ENCODE measurements at places on chromosomes 6 and 20.

- no peak for DNase-seq
Observed at GRCh38 chr6:118350881-118351430, 197.1 kb upstream of the PLN start.

- no peak for DNase-seq
Observed at GRCh38 chr6:7730001-7730783, 4.3 kb downstream of the BMP6 start.

- DNase-seq: peak; percentile 29
Observed at GRCh38 chr6:17101422-17102257, at the start of gene STMND1. Gene STMND1 (plus strand): TSS chr6:17102050. CDS start chr6:17102258, 208 bp downstream.

GRCh38 chr20:24751551-24751950 lies 197.5 kb upstream of the CST7 start:
- no peak for DNase-seq

- DNase-seq: no peak
Observed at GRCh38 chr20:46203510-46203837, 85.4 kb downstream of the CD40 start.

- peak; percentile 55 for DNase-seq
Observed at GRCh38 chr6:90406142-90406794, 109.6 kb upstream of the BACH2 start.

DNA sequence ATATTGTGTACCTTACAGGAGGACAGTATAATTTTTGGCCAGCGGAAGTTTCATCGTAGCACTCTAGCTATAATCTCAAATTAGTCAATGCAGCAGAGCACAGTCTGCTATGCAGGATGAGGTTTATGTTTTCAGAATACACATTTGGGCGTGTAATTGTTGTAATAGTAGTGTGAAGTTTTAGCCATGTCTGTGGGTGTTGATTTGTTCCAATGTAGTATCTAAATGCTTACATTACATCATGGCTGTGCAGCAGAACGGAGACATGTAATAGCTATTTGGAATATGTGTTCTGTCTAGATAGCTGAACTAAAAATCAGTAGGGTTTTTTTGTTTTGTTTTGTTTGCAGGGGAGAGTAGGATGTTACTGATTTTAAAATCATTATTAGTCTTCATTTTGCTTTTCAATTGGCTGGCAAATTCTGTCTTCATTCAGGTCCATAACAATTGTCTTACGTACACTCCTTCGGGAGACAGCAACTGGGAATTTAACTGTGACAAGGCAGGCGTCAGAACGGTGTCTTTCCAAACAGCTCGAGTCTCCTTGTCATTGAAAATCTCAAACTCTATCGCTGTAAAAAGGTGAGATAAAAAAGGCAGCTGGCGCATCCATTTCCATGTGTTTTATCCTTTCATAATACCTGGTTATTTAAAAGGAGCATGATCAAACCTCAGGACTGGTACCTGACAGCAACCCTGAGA lies 65.1 kb upstream of the CDH4 start:
- DNase-seq: no peak

- DNase-seq: no peak
Observed at GRCh38 chr6:166040292-166040691, 127.4 kb downstream of the TBXT start.

DNA sequence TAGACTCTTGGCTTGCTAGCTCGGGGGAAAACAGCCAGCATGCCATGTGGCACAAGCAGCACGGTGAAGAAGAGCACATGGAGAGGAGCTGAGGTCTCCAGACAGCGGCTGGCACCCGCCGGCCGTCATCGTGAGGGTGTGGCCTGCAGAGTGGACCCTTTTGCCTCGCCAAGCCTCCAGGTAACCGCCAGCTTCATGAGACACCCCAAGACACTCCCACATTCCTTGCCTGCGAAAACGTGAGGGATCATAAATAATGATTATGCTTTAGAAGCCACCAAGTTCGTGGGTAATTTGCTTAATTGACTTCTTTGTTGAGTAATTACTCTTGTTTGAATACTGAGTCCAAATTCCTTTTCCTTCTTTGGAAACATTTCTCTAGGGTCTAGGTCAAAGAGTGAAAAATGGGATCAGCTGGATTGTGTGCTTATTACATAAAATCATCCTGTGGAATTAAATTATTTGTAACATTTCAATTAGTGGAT lies 23.2 kb downstream of the FAM50B start:
- no peak for DNase-seq

DNA sequence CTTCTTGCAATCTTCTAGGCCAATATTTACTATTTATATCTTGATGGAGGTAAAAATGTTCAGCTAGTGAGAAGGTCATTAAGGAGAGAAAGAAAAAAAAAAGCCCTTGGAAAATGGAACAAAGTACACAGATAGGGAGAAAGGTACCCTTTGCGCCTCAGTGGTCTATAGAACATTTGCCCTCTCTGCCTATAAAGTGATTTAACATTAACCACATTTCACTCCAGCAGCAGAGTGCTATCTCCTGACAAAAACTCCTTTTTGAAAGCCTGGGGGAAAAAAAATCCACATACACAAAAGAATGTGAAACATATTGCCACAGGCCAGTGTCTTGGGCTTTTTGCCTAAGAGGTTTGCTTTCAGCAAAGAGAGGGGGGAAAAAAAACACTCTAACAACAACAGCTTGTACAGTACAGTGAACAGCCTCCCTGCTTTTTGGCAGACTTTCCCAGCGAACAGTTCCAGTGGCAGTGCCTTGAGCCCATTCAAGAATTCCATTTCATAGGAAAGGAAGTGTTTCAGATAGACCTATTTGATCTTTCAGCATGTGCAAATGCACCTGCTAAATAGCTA lies 695 bp downstream of the ARHGAP18 start:
- DNase-seq: peak; percentile 48

GRCh38 chr20:62368976-62369814 lies 2.1 kb upstream of the LAMA5 start:
- peak; percentile 61 for DNase-seq

DNA sequence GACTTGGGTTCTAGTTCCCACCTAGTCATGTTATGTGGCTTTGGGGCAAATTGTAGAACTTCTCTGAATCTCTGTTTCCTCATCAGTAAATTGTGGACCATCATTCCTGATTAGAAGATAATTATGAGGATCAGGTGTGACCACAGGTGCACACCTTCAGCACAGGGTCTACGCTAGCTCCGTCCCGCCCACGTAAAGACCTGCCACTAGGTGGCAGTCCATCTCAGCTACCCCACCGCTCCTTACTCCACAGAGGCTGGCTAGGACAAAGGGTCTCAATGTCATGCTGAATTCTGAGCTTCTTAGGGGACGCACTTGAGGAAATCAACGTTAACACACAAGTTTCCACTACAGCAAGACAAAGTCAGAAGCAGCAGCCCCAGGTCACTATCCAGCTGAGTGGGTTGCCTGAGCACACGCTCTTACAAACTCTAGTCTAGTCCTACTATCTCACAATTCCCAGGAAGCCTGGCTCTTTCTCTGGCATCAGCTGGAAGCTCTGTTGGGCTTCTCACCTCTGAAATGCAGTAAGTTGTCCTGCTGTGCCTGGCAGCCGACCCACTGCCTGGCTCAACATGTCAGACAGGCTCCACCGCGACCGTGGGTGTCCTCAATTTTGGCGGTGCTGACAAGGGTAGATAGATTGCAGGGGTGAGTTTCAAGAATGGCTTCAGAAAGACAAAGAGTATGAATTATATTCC lies 2.0 kb upstream of the PLCG1 start:
- DNase-seq: no peak

DNA sequence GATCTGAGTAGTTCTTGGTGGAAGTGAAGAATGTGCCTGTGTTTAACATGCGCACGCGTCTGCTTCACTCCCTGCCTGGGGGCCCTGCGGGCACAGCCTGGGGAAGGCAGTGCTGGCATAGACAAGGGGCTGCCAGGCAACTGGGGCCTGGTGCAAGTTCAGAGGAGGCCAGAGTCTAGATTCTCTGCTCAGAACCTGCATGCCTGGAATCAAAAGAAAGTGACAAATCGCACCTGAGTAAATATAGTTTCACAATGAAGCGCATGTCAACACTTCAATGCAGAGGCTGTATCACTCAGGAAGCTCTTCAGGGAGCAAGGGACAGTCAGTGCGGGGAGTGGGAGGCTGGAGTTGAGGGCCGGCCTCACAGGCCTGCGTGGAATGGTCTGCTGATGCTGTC lies 24.2 kb upstream of the PPP1R14C start:
- no peak for DNase-seq
